AG09319 (cell line): ENCODE measurements at places on chromosomes 11 and 22.

- DNase-seq = no peak
Measured at GRCh38 chr11:45805305-45806071, 539 bp downstream of the SLC35C1 start.

DNA sequence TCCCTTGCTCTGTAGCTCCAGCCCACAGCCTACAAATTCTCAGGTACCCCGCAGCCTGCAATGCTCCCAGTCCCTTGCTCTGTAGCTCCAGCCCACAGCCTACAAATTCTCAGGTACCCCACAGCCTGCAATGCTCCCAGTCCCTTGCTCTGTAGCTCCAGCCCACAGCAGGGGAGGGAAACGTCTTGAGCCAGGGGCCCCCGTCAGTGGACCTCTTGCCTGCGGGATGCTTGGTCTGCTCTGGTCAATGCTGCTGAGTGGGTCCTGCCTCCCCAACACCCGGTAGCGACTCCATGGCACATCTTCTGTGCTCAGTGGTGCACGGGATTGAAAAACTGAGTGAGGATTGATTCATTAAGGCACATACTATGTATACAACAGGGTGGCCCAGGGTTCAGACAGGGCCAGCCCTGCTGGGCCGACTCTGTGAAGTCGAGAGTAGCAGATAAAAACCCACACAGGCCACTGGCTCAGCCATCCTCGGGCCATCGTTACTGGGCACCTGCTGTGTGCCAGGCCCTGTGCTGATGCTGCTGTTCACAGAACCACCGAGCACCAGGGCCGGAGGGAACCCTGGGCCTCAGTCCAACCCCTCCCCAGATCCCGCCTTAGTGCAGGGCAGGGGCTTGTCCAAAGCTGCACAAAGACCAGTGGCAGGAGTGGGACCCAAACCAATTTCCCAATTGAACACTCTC lies 69.7 kb downstream of the MYO7A start:
- DNase-seq = no peak

DNA sequence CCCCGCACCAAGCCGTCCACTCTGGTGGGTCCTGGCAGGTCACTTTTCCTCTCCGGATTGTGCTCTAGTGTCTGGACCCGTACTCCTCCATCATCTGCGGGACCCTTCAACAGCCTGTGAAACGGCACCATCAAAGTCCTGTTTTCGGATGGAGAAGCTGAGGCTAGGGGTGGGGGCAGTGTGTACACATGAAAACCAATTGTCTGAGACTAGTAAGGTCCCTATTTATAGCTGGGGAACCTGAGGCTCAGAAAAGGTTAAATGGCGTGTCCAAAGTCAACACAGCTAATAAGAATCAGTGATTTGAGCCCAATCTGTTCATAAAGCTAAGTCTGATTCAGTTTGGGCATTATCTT lies 668 bp upstream of the LRRC32 start:
- DNase-seq = no peak

GRCh38 chr11:116852261-116853031 lies 15.0 kb upstream of the APOA1 start:
- DNase-seq = no peak

DNA sequence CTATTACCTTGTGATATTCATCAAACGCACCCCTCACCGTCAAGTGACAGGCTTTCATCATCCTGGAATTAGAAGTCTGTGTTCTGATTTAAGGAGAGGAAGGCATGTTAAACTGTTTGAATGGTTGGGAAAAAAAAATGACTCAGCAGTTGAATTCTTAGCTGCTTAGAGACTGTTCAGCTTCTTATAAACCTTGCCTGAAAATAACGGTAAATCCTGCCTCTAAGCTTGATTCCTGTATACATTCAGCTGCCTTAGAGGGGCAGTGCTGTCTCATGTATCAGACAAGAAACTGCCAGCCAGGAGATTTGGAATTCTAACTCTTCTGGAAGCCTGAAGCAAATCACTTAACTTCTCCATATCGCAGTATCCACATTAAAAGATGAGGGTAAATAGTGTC lies 437.4 kb downstream of the JRKL start:
- DNase-seq = no peak

GRCh38 chr22:27314276-27314807 lies 487.2 kb downstream of the MN1 start:
- DNase-seq = no peak

DNA sequence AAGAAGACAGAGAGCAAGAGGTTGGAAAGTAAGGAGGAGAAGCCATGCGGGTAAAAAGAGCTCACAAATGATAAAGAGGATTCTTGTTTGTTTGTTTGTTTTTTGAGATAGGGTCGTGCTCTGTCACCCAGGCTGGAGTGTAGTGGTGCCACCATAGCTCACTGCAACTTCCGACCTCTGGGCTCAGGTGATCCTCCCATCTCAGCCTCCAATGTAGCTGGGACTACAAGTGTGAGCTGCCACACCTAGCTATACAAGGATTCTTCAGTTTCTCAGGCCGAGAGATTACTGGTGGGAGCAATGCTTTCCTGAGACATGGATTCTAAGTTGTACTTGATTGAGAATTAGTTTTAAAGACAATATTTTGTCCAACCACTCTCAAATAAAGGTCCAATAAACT lies 55.6 kb downstream of the CLTCL1 start:
- DNase-seq = no peak

GRCh38 chr11:10528121-10528520 lies 12.9 kb downstream of the RNF141 start:
- no peak for DNase-seq

DNA sequence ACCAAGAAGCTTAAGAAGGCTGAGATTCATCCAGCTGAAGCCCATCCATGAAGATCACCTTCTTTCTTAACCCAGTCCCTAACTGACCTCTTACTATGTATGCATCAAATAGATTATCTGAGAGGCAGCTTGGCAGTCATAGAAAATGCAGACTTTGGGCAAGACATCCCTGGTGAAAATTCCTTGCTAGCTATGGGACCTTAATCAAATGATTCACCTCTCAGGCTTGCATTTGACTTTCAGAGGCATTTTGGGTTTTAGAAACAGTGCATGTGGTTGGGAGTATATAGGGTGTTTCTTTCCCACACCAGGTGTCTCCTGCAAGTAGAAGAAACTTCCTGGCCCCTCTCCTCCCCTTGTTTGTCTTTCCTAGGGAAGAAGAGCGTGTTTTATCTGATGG lies 188.5 kb upstream of the ISX start:
- no peak for DNase-seq

DNA sequence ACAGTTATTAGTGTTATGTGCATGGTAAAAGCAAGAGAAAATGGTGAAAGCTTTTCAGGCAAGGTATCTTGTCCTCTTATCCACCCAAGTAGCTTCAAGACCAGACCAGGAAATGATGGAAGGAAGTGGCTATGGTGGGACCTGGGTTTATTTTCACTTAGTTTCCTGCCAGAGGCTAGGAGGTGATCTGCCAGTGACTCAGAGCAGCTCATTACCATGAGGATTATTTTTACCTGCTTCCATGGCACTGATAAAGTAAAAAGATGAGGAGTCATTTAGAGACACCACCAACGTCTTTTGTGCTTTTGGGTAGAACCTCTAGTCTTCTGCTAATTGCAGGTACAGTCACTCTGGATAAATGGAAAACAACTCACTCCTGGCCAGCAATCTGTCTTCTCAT lies 339.9 kb upstream of the KIRREL3 start:
- no peak for DNase-seq

- DNase-seq = no peak
Measured at GRCh38 chr11:72297828-72298227, 53.9 kb upstream of the PHOX2A start.

DNA sequence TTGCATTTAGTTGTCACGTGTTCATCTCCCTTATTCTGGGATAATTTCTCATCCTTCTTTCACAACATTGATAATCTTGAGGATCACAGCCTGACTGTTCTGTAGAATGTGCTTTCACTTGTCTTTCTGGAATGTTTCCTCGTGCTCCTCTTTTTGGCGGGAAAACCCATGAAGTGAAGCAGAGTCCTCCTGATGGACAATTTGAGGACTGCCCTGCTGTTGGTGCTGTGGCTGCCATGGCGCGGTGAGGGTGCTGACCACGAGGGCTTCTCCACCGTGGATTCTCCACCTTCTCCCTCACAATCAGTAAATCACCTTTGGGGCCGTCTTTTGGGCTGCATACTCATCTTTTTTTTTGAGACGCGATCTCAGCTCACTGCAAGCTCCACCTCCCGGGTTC lies 946.9 kb downstream of the BRD1 start:
- DNase-seq = no peak

GRCh38 chr11:10990637-10991193 lies 132.9 kb upstream of the ZBED5 start:
- DNase-seq = no peak

GRCh38 chr22:38203090-38203810 lies 1.5 kb downstream of the MAFF start:
- no peak for DNase-seq

DNA sequence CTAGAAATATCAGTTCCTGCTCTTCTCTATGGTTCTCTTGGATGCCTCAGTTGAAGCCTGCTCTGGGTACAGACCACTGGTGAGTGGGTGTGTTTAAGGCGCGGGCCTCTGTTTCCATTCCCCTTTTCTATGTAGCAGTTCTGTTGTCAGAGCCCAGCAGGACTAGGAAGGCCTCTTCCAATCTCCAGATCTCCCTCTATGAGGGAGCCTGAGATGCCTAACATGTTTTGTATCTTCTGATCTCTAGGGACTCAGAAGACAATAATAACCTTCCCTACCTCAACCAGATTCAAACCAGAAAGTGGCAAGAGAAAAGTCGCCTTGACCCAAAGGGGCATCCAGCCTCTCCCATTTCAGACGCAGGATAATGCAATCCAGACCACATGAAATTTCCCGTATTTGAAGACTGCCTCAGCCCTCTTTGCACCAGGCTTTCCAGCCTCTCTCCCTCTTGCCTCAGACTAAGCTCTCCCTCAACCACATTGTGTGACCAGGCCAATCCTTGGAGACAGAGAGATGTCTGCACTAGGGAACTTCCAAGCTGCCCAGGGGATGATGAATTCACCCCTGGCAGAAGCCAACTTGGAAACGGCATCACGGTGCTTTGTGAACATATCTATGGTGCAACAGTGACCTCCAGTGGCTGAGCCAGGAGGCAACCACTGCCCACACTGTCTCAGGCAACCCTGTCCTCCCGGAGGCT lies 150.1 kb upstream of the UBASH3B start:
- peak; percentile 96 for DNase-seq

DNA sequence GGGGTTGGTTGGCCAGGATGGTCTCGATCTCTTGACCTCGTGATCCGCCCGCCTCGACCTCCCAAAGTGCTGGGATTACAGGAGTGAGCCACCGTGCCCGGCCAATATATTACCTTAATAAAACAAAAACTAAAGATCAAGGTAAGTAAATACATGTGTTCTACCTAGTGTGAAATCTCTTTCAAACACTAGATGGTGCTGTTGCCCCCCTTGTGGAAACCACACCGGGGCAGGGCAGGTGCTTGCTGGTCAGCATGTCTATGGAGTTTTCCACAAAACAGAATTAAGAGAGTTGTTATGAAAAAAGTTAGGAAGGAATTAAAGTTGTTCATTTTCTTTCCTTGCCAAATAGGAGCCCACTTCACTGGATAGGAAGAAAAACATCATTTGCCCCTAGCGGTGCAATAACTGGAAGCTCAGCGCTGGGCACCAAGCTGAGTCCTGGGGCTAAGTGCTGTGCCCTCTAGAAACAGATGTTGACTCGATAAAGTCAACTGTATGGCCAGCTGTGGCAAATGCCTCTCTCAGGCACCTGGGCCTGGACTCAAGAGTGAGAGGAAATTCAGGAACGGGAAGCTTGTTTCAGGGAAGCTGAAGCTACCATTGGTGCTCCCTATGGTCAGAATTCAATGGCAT lies 6.3 kb upstream of the KCNJ5 start:
- DNase-seq = no peak

GRCh38 chr22:20273758-20274181 lies 5.7 kb upstream of the RTN4R start:
- no peak for DNase-seq

GRCh38 chr22:25101501-25101900 lies 98.2 kb upstream of the CRYBB3 start:
- no peak for DNase-seq

- peak; percentile 56 for DNase-seq
Measured at GRCh38 chr11:123473941-123474677, 44.0 kb downstream of the GRAMD1B start.

- DNase-seq = no peak
Measured at GRCh38 chr11:21456186-21456585, 736.7 kb upstream of the ANO5 start.

GRCh38 chr22:37052386-37053309 lies 1.1 kb downstream of the KCTD17 start:
- no peak for DNase-seq

DNA sequence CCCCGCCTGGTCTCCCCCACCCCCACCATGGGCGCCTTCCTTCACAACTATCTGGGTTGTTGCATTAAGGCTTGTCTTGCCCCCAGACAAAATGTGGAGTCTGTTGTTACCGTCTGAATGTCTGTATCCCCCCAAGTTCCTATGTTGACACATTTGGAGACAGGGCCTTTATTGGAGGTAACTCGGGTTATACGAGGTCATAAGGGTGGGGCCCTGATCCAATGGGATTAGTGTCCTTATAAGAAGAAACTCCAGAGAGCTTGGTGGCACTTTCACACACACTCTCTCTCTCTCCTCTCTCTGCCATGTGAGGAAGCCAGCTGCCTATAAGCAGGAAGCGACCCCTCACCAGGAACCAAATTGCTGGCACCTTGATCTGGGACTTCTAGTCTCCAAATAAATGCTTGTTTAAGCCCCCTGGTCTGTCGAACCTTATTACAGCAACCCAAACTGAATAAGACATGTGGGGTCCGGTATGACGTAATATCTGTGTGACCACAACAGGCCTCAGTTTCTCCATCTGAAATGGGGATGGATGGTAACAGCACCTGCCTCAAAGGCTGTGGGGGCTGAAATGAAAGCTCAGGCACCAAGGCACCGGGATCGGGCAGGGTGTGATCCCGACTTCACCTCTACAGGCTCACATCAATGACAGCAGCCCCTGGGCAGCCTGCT lies 222.3 kb downstream of the CTTN start:
- DNase-seq = no peak

- DNase-seq = no peak
Measured at GRCh38 chr22:39818094-39818493, 75.5 kb downstream of the ENTHD1 start.

DNA sequence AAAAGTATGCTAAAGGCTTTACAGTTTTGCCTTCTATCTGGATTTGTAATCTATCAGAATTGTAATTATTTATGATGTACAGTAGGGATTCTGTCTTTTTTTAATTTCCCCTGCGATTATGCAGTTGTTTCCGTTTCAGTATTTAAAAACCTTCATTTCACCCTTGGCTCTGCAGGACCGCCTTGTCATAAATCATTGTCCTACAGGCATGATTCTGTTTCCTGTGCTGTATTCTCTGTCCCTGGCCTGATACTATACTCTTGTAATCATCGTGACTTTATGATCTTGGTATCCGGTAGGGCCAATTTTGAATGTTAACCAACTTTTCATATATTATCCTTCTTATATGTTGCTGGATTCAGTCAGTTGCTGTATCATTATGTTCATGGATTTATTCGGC lies 151.7 kb downstream of the ATXN10 start:
- DNase-seq = no peak

- DNase-seq = no peak
Measured at GRCh38 chr22:36741204-36741793, 34.6 kb downstream of the IFT27 start.
